ENCODE measurements at places on chromosomes 7 and 10.

GRCh38 chr10:33139181-33139646, 181.2 kb upstream of the ITGB1 start:
- peak; percentile 79 for DNase-seq

GRCh38 chr10:77282163-77282562, 355.4 kb downstream of the KCNMA1 start:
- DNase-seq = no peak

DNA sequence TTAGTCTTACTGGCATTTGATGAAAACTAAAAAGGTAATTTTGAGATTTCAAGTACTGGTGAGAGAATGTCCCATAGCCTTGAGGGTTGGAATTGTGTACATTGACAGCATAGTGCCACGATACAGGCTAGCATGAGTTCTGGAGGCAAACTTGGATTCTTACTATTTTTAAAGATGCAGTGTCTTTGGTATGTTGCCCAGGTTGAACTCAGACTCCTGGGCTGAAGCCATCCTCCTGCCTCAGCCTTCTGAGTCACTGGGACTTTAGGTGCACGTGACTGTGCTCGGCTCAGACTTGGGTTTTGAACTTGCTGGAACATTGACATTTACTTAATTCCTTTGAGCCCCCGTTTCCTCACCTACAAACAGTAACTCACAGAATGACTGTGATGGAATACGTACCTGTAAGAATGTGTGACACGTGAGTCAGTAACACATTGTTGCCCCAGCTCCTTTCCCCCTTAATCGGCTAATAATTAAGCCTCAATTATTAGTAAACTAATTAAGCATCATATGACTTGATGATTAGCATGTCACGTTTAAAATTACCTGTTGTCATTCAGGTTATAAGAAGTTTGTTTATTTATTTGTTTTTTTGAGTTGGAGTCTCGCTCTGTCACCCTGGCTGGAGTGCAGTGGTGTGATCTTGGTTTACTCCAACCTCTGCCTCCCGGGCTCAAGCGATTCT, 10.6 kb downstream of the DNAJB6 start:
- DNase-seq = no peak

- DNase-seq = no peak
Observed at GRCh38 chr10:89591111-89591795, 53.8 kb downstream of the PANK1 start.

DNA sequence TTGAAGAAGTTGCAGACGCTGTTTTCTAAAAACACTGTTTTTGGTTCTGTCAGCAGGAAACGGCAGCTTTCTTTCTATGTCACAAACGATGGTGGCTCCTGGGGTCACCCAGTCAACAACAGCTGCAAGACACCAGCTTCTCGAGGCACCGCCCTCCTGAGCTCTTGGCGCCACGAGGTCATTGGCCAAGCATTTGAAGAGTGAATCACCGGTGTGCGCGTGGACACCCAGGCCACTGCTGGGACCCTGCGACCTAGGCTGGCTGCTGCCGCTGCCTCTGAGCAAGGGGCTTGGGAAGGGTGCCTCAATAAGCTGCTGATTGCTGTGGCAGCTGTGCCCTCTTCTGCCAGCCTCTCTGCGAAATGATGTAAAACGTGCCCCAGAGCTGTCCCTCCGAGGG, 22.5 kb upstream of the VIPR2 start:
- no peak for DNase-seq

DNA sequence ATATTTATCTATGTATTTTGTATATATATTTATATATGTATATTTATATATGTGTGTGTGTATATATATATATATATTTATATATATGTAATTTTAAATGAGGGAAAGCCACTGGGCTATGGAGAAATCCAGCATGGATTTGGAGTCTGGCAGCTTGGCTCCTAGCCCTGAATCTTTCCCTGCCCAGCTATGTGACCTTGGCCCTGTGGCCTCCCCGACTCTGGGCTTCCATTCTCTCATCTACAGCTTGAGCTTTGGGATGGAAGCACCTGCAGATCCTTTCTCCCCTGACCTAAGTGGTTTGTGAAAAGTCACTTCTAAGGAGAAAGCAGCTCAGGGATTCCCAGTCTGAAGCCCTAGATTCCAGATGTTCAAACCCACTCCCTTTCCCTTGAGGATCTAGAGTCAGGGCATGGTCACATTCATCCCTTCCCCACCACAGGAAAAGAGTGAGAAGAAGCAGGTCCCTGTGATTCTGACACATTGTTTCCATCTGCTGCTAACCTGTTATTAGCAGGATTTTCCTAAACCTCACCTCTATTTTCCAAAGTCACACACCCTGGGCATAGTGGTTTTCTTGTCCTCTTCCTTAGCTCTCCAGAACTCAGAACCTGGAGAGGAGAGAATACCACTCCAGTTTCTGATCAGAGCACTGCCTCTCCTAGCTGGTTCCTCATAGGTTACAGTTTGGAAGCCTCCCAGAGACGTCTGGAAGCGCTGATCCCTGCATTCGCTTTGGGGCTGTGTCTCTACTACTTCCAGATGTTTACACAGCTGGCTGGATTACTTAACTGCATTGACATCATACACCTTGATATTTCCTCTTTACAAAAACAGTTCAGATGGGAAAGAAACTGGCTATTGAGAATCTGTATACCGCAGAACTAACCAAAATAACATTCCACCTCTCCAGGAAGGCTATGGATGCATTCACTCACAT, 327.5 kb upstream of the ZMIZ1 start:
- no peak for DNase-seq

DNA sequence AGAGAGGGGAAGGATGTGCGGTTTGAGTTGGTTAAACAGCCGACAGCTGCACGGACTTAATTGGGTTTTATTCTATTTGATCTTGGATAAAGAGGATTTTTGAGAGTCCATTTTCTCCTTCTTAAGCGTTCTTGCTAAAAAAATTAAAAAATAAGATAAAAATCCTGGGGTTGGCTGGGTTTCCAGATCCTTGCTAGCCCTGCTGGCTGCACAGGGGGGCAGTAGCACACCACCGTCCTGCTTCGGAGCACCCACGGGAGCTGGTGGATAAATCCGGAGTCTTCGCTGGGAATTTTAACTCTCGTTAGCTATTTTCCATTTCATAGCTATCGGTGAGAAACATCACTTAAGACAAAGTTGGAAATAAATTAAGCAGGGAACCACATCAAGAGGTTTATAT, 792.0 kb downstream of the TYW1 start:
- DNase-seq = no peak

- DNase-seq = peak; percentile 20
Observed at GRCh38 chr10:6423004-6423403, 157.1 kb downstream of the PRKCQ start.

- no peak for DNase-seq
Observed at GRCh38 chr10:86440874-86441843, 74.6 kb upstream of the GRID1 start.

DNA sequence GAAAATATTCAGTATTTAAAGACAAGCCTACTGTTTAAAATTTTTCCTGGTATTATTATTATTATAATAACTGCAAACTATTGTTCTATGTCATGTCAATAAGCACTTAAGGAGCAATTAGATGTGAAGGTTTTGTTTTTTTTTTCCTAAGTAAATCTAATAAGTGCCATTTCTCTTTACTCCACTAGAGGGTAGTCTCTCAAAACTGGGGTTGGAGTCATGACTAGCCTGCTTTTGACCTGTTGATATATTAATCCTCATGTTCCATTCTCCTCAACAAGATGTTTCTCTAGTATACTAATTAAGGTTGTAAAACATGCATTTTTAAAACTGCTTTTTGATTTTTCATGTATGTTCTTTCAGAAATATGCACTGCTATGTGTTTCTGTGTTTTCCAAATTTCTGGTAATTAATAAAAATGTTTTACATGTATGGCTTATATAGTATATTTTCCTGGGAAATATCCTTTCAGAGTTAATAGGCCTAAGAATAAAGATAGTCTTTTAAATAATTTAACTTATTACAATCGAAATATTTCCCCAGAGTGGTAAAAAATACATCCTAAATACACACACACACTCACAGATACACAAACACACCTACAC, 1.0 kb upstream of the LRRN3 start:
- DNase-seq = no peak

DNA sequence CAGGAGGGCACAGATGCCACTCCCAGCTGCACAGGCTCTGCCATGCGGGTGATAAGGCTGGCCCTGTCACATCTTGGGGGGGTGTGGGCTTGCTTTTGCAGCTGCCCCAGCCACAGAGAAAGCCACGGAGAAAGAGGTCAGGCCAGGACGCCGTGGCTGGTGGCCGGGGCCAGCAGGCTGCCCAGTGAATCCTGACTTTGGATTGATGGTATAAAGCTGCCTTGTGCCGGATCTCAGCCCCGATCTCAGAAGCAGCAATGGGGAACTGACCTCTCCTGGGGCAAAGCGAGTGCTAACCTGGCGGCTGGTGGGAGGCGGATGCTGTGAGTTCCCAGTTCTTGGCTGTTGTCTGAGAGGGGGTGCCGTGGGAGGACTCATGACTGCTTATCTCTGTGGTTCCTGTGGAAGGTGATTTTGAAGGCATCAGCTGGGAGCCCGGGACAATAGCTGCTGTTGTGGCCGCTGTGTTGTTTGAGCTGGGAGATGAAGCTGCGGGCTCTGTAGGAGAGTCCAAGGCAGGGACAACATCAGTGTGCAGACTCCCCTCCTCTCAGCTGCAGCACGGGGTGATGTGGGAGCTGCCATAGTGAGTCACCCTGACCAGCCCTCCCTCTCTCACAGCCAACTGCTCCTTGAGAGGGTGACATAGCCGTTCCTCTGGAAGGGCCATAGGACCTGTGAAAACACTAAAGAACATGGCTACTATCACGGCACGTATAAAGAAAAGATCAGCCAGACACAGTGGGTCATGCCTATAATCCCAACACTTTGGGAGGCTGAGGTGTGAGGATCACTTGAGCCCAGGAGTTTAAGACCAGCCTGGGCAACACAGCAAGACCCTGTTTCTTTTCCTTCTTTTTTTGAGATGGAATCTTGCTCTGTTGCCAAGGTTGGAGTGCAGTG, 17.0 kb downstream of the IL15RA start:
- no peak for DNase-seq

- DNase-seq = no peak
Observed at GRCh38 chr7:27997188-27997707, 183.3 kb downstream of the JAZF1 start.

GRCh38 chr10:110529596-110530011, 31.9 kb downstream of the DUSP5 start:
- no peak for DNase-seq

DNA sequence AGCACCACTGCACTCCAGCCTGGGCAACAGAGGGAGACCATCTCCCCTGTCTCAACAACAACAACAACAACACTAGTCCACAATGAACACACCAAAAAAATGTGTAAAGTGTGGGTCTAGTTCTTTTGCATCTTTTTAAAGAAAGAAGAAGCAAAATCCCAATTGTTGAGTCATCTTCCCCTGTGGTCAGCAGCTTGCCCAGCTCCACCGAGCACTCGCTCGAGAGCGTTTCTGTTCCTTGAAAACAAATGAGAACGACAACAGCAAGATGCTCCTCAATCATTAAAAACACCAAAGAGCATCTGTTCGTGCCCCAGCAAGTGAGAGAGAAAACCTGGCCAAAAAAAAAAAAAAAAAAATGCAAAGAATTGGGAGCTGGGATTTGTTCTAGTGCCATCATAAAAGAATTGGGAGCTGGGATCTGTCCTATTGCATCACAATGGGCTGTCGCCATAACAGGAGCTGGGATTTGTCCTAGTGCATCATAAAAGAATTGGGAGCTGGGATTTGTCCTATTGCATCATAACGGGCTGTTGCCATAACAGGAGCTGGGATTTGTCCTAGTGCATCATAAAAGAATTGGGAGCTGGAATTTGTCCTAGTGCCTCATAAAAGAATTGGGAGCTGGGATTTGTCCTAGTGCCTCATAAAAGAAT, 118.1 kb downstream of the PTPRN2 start:
- no peak for DNase-seq

- DNase-seq = no peak
Observed at GRCh38 chr7:44259547-44260457, 59.0 kb downstream of the YKT6 start.

DNA sequence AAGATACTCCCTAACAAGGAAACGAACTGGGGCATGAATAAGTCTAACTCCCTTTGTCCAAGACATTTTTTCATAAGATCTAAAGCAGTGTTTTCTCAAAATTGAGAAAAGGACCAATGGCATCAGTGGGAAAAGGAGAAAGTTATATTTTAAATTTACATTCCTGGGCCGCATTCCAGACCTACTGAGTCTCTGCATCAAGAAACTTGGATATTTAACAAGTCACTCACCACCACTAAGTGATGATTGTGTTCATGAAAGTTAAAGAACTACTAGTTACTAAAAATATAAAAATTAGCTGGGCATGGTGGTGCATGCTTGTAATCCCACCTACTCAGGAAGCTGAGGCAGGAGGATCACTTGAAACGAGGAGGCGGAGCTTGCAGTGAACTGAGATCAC, 149.6 kb upstream of the MEOX2 start:
- no peak for DNase-seq

DNA sequence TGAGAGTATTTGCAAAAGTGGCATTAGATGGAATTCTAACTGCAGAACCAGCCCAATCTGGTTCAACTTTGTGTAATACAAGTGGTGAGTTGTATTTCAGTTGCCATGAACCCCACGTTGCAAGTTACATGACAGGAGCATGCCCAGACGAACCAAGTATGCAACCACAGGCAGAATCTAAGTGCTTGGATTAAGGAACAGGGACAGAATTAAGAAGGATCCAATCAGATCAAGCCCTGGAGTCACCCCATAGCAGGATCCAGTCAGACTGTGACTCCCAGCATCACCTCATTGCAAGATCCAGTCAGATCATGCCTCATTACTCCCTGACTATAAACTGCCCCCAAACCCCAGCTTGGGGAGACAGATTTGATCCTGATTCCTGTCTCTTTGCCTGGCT, 388.7 kb upstream of the NRP1 start:
- no peak for DNase-seq

DNA sequence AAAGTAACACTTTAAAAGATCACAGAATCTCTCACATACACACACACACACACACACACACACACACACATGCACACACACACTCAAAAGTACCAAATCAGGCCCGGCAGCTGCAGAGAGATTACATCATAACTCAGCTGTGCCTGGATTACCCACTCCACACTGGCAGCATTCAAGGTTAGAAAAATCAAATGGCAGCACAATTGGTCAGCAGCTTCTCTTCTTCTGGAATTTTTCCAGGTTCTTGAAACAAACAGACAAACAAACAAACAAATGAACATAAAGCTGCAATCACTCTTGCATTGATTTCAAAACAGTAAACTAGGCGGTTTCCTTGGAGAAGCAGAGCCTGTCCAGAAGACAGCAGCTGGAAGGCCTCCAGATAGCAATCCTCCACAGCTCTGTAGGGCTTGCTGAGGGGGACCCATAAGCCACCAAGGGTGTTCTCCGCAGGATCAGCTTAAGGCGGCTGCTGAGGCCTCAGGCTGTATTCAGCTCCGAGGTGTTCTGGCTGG, 24.5 kb upstream of the FAM133B start:
- no peak for DNase-seq

- no peak for DNase-seq
Observed at GRCh38 chr7:118109607-118110006, 74.4 kb upstream of the LSM8 start.

DNA sequence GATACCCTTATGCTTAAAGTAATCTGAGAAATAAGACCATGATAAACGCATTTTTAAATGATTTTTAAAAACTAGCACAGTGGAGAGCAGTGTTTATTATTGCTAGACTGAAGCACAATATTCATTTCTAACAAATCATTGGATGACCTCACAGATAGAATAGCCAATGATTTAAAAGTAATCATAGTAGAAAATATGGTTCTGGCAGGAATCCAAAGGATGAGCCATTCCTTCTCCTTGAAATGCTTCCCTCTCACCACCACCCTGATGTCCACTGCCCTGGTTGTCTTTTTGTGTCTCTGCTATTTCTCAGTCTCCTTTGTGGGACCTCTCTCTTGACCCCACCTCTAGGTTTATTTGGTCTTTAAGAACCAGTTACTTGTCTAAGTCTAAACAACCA, 64.9 kb downstream of the PRKG1 start:
- DNase-seq = no peak

All from T-helper 2 cell (primary cell).